ENCODE measurements at places on chromosomes 13 and 19.

DNA sequence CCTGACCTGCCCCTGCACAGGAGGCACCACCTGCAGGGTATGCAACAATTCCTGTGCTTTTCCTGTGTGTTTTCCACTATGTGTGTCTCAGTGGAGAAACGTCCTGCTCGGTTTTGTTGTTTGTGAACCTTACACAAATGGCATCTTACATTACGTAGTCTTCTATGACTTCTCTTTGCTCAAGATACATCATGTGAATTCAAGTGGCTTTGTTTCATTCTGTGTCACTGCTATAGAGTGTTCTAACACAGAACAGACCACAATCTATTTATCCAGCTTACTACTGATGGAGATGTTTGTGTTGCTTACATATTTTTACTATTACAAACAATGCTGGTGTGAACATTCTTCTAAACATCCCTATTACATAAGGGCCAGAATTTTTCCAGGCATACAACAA, 97.7 kb downstream of the ANKRD10 start:
- no peak for DNase-seq

DNA sequence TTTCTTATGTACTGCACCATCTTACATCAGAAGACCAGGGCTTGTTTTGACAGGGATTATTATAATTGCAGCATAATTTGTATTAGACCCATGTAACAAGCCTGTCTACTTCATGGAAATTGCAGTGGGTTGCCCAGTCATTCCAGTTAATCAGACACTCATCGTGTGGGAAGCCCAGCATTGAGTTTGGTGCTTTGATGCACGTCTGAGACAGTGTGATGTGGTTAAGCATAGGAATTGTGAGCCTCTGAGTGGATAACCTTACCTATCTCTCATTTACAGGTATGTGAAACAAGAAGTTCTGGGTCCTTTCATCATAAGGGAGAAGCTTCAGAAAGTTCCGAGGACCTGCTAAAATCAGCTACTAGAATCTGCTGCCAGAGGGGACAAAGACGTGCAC, 12.8 kb downstream of the RGCC start:
- no peak for DNase-seq

GRCh38 chr13:32028711-32029110, 2.9 kb upstream of the FRY start:
- no peak for DNase-seq

- no peak for DNase-seq
Measured at GRCh38 chr19:19406878-19407632, 1.6 kb downstream of the GATAD2A start.

DNA sequence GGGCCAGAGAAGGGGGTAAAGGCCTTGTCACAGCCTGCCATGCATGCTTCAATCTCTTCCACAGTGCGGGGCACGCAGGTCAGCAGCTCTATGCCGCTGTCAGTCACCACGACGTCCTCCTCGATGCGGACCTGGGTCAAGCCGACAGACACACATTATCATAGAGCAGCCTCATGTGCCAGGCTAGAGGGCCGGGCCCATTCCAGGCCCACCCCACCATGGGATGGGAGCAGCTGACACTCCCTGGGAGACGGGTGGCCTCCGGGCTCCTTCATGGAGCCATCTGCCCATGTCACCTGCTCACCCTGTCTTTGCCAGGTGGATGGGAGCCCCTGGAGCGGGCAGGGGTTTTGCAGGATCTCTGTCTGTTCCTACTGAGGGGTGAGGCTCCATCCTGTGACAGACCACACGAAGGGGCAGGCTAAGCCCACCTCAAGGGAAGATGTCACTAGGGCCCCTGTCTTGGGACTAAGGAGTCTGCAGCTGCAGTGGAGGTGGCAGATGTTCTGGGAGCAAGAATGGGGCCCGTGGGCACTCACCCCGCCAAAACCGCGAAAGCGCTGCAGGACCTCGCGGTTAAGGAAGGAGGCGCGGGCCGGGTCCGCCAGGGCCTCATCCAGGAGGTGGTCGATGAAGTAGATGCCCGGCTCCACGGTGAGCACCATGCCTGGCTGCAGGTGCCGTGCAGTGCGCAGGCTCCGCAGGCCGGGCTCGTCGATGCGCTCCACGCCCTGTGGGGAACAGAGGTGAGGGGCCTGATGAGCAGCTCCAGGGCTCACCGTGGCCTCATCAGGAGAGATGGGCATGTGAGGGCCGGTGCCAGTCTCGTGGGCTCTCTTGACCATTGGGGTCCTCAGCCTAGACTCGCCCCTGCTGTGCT, 14.1 kb downstream of the CEBPG start:
- DNase-seq = no peak

GRCh38 chr19:16266586-16266942, 58.1 kb upstream of the KLF2 start:
- peak; percentile 20 for DNase-seq

GRCh38 chr19:16446724-16447368, 24.9 kb downstream of the EPS15L1 start:
- DNase-seq = no peak

GRCh38 chr19:19528721-19529490, at the start of gene YJEFN3:
TSS of gene YJEFN3 (plus strand) at chr19:19528911. CDS start at chr19:19528933, 22 bp downstream.
- DNase-seq = no peak

DNA sequence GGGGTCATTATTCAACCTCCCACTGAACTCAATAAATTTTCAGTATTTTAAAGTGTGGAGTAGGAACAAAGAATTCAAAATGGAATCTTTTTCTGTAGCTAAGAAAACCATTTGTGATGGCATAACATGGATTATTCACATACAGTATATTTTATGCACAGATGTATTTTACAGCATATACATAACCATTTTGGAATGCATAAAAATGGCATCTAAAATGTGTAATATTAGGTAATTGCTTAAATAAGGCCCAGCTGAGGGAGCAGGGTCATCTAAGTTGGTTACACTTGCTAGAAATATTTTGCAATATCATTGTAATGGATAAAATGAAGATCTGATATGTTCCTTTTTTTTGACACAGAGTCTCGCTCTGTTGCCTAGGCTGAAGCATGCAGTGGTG, 146.9 kb downstream of the LMO7 start:
- no peak for DNase-seq

DNA sequence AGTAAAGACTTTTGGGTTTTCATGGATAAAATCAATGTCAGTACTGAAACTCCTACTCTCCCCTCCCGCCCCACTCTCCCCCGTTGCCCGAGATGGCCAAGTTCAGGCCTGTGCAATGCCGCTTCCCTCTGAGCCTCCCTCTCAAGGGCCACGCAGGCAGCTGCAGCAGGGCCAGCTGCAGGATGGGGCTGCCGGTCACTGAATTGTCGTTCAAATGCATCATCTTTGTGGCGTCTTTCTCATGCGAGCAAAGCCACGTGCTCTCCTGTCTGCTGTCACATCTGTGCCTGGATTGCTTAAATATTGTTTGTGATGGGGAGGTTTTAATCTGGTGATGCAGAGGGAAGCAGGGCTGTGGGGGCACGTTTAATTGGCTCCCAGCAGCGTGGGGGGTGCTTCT, 26.6 kb downstream of the SHISA2 start:
- no peak for DNase-seq
